ENCODE measurements at places on chromosomes 12 and 14.

DNA sequence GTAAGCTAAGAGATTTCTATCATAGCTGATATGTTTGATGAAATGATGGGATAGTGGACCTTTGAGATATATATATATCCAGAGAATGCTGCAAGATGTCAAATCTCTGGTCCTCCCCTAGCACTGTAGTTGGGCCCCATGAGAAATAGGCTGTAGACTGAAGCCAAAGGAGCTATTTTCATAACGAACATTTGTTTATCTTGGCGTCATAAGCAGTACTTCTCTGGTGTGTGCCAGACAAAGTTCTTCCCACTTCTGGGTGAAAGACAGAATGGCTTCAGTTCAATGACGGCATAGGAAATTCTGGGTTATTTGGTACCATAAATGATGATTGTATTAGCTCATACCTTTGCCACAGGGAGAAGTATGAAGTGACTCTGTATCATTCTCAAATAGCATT lies 534.3 kb downstream of the SOX5 start:
- no peak for DNase-seq

DNA sequence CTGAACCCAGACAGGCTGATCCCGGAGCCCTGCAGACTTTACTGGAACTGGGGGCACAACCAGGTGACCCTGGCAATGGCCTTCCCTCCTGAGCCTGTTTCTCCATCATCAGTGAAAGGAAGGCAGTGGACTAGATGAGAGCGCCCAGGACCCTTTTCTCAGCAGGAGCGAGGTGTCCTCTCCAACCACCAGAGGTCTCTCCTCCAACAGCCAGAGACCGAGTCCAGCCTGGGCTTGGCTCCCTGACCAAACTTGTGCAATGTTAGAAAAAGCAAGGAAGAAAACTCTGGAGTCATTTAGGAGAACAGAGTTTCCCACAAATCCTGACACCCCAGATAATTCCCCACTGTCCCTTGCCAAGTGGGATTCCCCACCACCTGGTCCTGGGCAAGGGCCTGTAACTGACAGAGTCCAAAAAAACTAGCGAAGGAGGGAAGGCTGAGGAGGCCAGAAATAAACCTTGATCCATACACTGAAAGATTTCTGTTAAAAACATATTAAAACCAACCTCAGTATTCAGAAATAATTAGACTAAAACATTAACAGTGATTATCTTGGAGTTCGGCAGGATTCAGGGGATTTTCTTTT lies 9.0 kb downstream of the RPS6KL1 start:
- no peak for DNase-seq

DNA sequence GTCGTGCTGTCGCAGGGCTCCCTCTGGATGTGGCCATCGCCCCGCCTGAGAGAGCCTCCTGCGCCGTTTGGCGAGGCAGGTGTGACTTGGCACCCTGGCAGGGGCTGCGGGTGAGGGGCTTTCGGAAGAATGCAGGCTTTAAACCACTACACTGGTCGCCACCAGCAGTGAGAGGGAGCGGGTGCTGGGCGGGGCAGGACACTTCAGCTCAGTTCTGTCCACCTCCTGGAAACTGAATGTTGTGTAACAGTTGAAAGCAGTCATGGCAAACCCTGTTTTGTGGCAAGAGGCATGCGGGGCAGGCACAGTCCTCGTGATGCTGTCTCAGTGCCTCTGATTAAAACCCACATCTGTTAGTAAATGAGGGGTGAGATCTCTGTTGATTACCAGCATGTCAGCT lies 55.9 kb downstream of the AACS start:
- no peak for DNase-seq

GRCh38 chr14:66115740-66116502 lies 370.2 kb upstream of the CCDC196 start:
- no peak for DNase-seq

GRCh38 chr12:21429994-21430393 lies 7.5 kb upstream of the PYROXD1 start:
- DNase-seq, result no peak

DNA sequence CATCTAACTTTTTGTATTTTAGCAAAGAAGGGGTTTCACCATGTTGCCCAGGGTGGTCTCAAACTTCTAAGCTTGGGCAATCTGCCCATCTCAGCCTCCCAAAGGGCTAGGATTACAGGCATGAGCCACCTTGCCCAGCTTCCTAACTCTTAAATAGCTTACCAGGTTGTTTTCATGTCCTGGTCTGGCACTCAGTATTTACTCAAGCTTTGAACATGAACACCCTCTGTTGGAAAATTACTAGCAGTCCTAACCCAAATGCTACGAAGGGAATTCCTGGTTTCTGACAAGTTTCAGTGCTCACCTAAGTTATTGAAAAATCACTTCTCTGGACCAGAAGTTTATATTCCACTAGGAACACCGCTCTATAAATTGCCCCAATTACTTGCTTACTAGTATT lies 32.5 kb upstream of the GCH1 start:
- DNase-seq, result no peak

GRCh38 chr12:89481213-89481914 lies 43.2 kb downstream of the GALNT4 start:
- no peak for DNase-seq

GRCh38 chr12:103128862-103129501 lies 171.5 kb downstream of the ASCL1 start:
- DNase-seq, result no peak

- DNase-seq, result no peak
These were observed 2.3 kb downstream of the WNT1 start for GRCh38 chr12:48980389-48980952.

GRCh38 chr14:101232340-101233020 lies 328.8 kb upstream of the DIO3 start:
- peak; percentile 19 for DNase-seq

DNA sequence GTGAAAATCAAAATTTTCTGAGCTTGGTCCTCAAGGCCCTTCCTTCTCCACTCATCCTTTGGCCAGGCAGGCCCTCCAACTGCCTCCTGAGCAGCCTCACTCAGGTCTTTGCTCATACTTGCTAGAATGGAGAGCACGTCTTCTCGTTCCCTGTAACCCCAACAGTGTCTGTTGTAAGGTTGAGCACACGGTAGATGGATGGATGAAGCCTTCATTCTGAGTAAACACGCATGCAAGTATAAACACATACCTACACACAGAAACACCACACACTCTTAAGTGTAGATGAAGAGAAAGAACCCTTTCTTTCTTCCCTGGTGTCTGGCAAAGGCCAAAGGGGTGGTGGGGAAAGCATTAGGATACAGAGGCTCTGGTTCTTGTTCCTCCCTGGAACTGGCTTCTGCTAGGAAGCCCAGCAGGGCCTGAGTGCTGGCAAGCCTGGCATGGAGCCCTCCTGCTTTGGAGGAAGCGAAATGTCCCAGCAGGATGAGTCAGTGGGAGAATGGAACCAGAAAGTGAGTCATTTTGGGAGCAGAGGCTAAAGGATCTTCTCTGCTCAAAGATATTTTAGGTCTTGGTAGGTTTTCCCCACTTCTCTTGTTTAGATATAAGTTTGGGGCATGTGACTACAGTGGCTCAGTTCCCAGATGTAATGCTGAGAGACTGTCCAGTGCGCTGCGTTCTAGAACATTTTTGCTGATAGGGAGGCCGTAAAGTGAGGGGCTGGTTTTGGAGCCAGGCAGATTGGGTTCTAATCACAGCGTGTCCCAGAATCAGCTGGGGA lies 127.4 kb downstream of the CACNA1C start:
- DNase-seq, result no peak

Data from omental fat pad (tissue), 4 donors.